Activated naive CD4-positive, alpha-beta T cell treated with anti-CD3 and anti-CD28 coated beads, Interleukin-2, amount 10 ng/mL, durations not matched to agents 7 days and 5 days (primary cell): ENCODE measurements at places on chromosomes 13 and 19.

GRCh38 chr13:24654741-24655140 is 25.5 kb upstream of the ATP12A start:
- no peaks in the 10 kb centered on the region for H3K36me3 ChIP-seq
- no peak for DNase-seq
- no peak overlapping the region for H3K27ac ChIP-seq
- H3K4me1 ChIP-seq = peaks cover 1% of the 10 kb centered on the region

DNA sequence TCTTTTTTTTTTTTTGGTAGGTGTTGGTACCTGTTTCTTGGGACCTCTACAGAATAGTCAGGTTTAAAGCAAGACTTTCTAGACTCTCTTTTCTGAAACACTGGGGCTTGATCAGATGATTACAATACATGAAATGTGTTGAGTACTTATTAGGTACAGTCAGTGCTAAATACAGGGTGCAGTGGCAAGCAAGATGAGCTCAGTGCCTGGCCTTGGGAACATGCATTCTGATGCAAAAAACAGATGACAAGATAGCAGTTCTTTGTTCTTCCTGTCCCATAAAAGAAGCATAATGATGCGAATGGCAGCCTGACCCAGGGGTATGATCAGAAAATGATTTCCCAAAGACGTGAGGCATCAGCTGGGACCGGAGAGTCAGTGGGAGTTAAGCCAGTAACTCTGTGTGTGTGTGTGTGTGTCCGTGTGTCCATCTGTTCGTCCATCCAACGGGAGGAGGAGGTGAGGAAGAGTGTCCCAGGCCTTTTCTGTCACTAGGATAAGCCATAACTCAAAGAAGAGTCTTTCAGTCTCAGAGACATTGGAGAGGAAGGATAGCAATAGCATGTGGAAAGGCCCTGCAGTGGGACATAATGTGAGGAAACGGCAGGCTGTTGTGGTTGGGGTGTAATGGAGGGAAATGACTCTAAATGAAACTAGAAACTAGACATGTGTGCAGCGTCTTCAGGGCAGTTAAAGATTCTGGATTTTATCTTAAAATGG is 32.2 kb downstream of the SLAIN1 start:
- H3K36me3 ChIP-seq = peaks cover 30% of the 10 kb centered on the region
- peak overlapping the region; percentile 4 for H3K4me3 ChIP-seq
- peaks cover 25% of the 10 kb centered on the region for H3K4me1 ChIP-seq
- H3K27me3 ChIP-seq = no peaks in the 10 kb centered on the region

DNA sequence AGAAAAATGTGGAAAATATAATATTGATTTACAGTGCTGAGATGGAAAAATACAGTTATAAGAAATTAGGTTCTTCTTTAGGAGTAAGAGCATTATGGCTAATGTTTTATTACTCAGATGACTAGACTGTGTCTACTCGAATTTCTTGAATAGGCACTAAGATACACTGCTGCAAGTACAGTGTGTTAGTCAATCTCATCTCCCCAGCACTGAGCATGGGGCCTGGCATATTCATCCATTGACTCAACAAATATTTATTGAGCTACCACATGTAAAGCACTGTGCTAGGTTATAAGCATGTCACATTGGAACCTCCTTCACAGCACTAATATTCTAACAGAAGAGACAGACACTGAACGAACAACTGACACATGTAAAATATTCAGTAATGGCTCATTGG is 242.5 kb upstream of the GPC6 start:
- H3K4me1 ChIP-seq = no peaks in the 10 kb centered on the region
- no peaks in the 10 kb centered on the region for H3K36me3 ChIP-seq
- no peak overlapping the region for H3K27ac ChIP-seq
- DNase-seq = no peak

GRCh38 chr13:85508683-85509329 is 290.4 kb downstream of the SLITRK6 start:
- H3K4me3 ChIP-seq = no peak overlapping the region
- no peaks in the 10 kb centered on the region for H3K27me3 ChIP-seq
- no peak for DNase-seq
- H3K27ac ChIP-seq = no peak overlapping the region
- no peaks in the 10 kb centered on the region for H3K36me3 ChIP-seq
- no peaks in the 10 kb centered on the region for H3K4me1 ChIP-seq

- DNase-seq = peak; percentile 48
- H3K36me3 ChIP-seq = no peaks in the 10 kb centered on the region
- H3K27me3 ChIP-seq = peaks cover 9% of the 10 kb centered on the region
- H3K4me1 ChIP-seq = no peaks in the 10 kb centered on the region
Observed at GRCh38 chr13:41411522-41411921, 45.8 kb upstream of the RGCC start.

GRCh38 chr19:16654627-16655026 is 5.3 kb downstream of the SMIM7 start:
- H3K27ac ChIP-seq = no peak overlapping the region
- no peaks in the 10 kb centered on the region for H3K27me3 ChIP-seq
- H3K36me3 ChIP-seq = peaks cover 77% of the 10 kb centered on the region
- H3K4me1 ChIP-seq = peaks cover 41% of the 10 kb centered on the region
- no peak overlapping the region for H3K4me3 ChIP-seq
- DNase-seq = no peak

- no peak overlapping the region for H3K4me3 ChIP-seq
- no peaks in the 10 kb centered on the region for H3K27me3 ChIP-seq
- H3K4me1 ChIP-seq = no peaks in the 10 kb centered on the region
- H3K36me3 ChIP-seq = no peaks in the 10 kb centered on the region
- H3K27ac ChIP-seq = no peak overlapping the region
Observed at GRCh38 chr19:56689198-56689597, 17.6 kb upstream of the ZNF835 start.

DNA sequence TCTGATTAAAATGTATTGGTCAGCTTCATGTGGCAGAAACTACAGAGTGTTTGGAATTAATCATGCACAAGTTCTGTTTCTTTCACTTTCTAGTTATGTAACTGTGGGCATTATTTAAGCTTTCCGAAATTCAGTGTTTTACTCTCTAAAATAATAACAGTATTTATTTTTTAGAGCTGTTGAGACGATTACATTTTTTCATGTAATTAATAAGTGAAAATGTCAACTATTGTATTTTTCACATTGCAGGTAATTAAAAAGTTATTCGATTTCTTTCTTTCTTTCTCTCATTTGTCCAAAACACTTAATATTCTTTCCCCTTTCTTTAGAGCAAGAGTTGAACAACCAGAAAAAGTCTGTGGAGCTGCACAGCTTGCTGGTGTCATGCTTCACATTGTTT is 559.4 kb upstream of the PCDH20 start:
- no peaks in the 10 kb centered on the region for H3K36me3 ChIP-seq
- H3K27ac ChIP-seq = no peak overlapping the region
- H3K4me3 ChIP-seq = no peak overlapping the region
- no peaks in the 10 kb centered on the region for H3K27me3 ChIP-seq
- H3K4me1 ChIP-seq = no peaks in the 10 kb centered on the region
- DNase-seq = no peak

GRCh38 chr19:44879309-44880065 is 11.6 kb upstream of the TOMM40 start:
- H3K36me3 ChIP-seq = no peaks in the 10 kb centered on the region
- peaks cover 3% of the 10 kb centered on the region for H3K4me1 ChIP-seq
- H3K27me3 ChIP-seq = peaks cover 4% of the 10 kb centered on the region
- H3K27ac ChIP-seq = no peak overlapping the region

DNA sequence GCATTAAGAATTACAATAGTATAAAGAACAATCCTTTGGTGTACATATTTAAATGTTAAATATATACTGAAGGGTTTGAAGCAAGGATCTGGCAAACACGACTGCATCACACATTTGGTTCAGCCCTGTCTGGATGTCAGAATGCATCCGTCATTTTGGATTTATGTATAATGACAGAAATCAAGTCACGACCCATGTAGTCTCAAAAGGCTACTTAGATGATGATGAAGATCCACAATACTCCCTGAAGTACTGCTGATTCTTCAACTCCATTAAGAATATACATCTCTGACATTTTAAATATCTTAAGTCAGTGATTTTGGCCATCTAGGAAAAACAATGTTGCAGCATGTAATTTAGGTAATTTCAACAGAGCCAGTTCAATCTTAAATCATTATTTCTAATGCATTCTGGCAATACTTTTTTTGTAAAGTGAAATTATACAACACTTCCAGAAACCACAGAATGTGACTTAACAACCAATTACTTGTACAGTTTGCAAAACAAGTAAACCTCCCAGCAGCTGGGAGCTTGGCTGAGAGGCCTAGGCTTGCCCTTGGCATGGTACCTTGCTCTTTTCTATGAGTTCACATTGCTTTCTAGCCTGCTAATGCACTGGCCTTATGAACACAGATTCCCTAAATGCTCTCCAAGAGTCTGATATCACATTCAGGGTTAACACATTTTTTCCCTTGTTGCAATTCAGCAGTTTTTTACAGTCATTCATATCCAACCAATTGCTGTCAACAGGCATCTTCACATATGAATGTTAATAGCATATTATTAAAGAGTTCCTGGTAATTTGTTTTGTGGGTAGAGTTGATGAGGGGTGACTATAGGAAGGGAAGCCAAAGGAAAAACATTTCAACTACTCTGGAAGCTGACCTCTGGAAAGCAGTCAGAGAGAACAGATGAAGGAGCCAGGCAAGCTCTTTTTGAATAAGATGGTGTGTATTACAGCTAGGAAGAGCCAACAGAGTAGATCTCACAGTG is 175.2 kb downstream of the ENOX1 start:
- DNase-seq = no peak
- H3K4me1 ChIP-seq = no peaks in the 10 kb centered on the region
- H3K27me3 ChIP-seq = peaks cover 3% of the 10 kb centered on the region
- no peak overlapping the region for H3K4me3 ChIP-seq
- H3K36me3 ChIP-seq = no peaks in the 10 kb centered on the region
- H3K27ac ChIP-seq = no peak overlapping the region

GRCh38 chr13:78868991-78869390 is 210.0 kb upstream of the OBI1 start:
- H3K27me3 ChIP-seq = peaks cover 3% of the 10 kb centered on the region
- no peaks in the 10 kb centered on the region for H3K4me1 ChIP-seq
- DNase-seq = no peak
- no peak overlapping the region for H3K27ac ChIP-seq

- peaks cover 51% of the 10 kb centered on the region for H3K4me1 ChIP-seq
- H3K36me3 ChIP-seq = peaks cover 35% of the 10 kb centered on the region
- DNase-seq = peak; percentile 20
- peak overlapping the region; percentile 97 for H3K4me3 ChIP-seq
- H3K27ac ChIP-seq = peak overlapping the region; percentile 97
- H3K27me3 ChIP-seq = no peaks in the 10 kb centered on the region
Observed at GRCh38 chr13:28658539-28658795, 463 bp upstream of the POMP start.

DNA sequence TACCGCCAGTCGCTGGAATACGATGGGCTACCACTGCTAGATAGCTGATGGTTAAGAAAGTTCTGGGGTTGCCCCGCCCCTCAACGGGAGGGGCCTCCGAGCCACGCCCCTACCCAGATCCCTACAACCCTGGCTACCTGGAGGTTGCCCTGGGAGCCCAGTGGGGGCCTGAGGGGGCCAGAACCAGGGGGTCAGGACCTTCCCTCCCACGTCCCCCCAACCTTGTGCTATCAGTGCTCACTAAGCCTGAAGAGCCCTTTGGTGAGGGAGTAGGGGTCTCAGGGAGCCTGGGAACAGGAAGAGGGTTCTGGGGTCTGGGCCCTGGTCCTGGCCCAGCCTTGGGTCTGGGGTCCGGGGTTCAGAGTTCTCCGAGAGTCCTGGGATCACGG is 8.9 kb downstream of the OCEL1 start:
- peak overlapping the region; percentile 88 for H3K27ac ChIP-seq
- H3K27me3 ChIP-seq = no peaks in the 10 kb centered on the region
- peaks cover 28% of the 10 kb centered on the region for H3K4me1 ChIP-seq
- H3K4me3 ChIP-seq = peak overlapping the region; percentile 81

- H3K4me1 ChIP-seq = no peaks in the 10 kb centered on the region
- no peak for DNase-seq
- H3K27ac ChIP-seq = no peak overlapping the region
- H3K36me3 ChIP-seq = no peaks in the 10 kb centered on the region
- peaks cover 17% of the 10 kb centered on the region for H3K27me3 ChIP-seq
Observed at GRCh38 chr13:32850316-32851052, 165.7 kb upstream of the KL start.

GRCh38 chr13:106096661-106097092 is 438.8 kb downstream of the EFNB2 start:
- DNase-seq = no peak
- H3K36me3 ChIP-seq = no peaks in the 10 kb centered on the region
- H3K4me1 ChIP-seq = no peaks in the 10 kb centered on the region
- no peaks in the 10 kb centered on the region for H3K27me3 ChIP-seq
- no peak overlapping the region for H3K4me3 ChIP-seq
- H3K27ac ChIP-seq = no peak overlapping the region

DNA sequence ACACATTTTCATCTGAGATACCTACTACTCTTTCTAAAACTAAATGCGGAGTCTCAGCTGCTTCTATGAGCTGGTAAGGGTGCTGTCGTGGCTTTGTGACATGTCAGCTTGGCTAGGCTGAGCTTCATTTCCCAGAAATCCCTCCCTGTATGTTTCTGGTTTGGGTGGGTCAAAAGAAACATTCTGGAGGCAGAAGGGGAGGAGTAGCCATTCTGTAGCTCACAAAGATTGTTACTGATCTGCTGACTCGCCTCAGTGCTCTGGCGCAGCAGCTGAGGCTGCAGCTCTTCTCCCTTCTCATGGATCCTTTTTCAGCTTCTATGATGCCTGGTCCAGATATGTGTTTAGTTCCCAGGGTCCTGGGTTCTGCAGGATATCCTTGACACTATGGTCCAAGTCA is 114.7 kb downstream of the RAP2A start:
- DNase-seq = no peak
- no peak overlapping the region for H3K4me3 ChIP-seq
- no peak overlapping the region for H3K27ac ChIP-seq
- no peaks in the 10 kb centered on the region for H3K36me3 ChIP-seq
